Body of pancreas (tissue), 4 donors: ENCODE measurements at places on chromosomes 1 and 21. TPM values are rescaled to one million over a fixed set of nuclear protein-coding genes. Genes with fewer than 3 reads are reported as not detected.

SDF4 gene
- total RNA-seq = 89.2 TPM

SFN gene
- total RNA-seq = 0.66 TPM

KCNC4 gene
- total RNA-seq = 8.6 TPM

- no peaks in the 10 kb centered on the region for H3K27me3 ChIP-seq
- H3K36me3 ChIP-seq = no peaks in the 10 kb centered on the region
- H3K4me3 ChIP-seq = no peak overlapping the region
- DNase-seq = no peak
- no peak overlapping the region for H3K27ac ChIP-seq
Observed at GRCh38 chr1:22386774-22387173, 64.9 kb upstream of the ZBTB40 start.

GRCh38 chr1:66258404-66259105, 275.4 kb upstream of the SGIP1 start:
- H3K36me3 ChIP-seq = no peaks in the 10 kb centered on the region
- H3K27ac ChIP-seq = no peak overlapping the region
- no peak for DNase-seq
